ENCODE measurements at places on chromosomes 12 and 14.
A peak's percentile ranks its signal among the peaks of the same experiment; 100 is the strongest.

DNA sequence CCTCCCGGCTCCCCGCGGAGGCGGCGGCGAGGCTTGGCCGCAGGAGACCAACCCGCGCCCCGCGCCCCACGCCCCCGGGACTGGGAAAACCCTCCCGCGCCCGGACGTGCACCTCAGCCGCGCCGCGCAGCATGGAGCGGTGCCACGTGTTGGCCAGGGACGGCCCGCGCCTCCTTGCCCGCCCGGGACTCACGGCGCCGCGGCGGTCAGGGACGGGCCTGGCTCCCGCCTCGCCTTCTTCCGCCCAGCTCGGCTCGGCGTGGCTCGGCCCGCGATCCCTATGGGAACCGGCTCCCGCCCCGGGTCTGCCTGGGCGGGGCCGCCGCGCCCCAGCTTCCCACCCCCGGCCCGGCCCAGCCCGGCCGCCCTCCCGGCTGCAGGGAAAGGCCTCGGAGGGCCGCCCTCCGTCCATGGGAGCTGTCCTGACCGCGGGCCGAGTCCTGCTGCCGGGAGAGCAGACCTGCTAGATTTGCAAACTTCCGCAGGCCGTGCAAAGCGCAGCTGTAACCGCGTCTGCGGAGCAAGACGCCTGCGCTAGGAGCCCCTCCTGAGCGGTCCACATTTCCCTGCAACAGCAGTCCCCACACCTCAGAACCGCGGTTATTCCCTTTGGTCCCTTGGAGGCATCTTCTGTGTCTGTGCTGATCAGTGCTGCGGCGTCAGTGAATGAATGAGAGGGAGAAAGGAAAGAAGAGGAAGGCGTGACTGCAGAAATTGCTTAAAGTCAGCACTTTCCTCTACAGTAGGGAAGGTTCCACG, at the start of gene CDKL1:
CDKL1 (minus strand) TSS at position 251 of the 759 bp plus-strand sequence. CDS start 1,013 bp downstream, outside the sequence.
- peak; percentile 49 for DNase-seq

DNA sequence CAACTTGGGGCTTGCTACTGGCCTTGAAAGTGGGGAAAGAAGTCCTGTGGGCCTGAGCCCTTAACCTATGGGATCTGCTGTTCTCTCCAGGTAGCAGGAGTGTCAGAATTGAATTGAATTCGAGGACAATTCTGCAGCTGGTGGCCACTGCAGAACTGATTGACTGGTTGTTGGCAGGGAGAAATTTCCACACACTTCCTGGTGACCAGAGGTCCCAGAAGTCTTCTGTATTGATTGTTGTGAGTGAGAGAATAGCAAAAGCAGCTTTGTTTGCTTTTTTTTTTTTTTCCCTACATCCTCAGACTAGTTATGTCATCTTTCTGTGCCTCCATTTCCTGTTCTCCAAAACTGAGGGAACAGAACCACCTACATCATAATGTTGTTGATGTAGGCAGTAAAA, 64.1 kb downstream of the PRICKLE1 start:
- peak; percentile 32 for DNase-seq

- no peak for DNase-seq
Observed at GRCh38 chr12:19910681-19911080, 457.7 kb upstream of the PDE3A start.

DNA sequence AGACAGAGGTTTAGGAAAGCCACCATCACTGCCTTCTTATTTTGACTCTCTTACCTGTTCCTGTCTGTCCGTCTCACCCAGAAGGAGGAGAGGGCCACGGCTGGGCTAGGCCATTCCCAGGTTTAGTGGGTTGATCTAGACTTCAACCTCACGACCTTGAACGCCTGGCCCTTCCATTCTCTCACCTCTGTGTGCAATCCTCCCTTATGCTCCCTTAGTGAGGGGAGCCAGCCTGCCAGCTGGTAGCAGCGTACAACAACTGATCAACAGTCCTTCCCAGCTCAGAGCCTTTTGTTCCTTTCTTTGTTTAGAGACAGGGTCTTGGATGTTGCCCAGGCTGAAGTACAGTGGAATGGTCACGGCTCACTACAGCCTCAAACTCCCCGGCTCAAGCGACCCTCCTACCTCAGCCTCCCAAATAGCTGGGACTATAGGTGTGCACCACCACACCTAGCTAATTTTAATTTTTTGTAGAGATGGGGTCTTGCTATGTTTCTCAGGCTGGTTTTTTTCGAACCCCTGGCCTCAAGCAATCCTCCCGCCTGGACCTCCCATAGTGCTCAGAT, 123.9 kb downstream of the ZNF664 start:
- DNase-seq = no peak

GRCh38 chr12:52452101-52452500, at the start of gene KRT6B:
Gene KRT6B (minus strand): TSS chr12:52452146. CDS start chr12:52452078, 68 bp downstream.
- no peak for DNase-seq

DNA sequence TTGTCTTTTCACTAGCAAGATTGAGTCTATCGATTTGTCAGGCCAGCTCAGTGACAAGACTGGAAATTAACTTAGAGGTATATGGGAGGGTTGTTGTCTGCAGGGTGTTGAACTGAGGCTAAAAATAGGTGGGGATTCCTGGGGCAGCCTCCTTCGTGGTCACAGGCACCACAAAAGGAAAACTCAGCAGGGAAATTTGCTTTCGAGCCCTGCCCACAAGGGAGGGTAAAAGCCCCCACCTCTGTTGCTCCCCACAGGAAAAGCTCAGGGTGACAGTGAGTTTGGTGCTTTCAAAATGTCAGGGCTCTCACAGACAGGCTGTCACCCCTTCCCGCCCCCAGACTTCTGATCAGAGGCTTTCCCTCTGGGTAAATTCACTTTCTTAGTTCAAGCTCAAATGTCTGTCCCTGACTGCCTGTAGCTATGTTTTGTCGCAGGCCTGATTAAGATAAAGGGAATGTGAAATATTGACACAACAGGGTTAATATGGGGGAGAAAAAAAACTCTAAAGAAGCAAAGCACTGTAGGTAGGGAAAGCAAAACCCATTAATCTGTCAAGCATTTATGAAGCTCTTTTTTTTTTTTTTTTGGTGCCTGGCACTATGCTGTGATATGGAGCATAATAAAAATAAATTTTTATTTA, 11.7 kb upstream of the NFKBIA start:
- peak; percentile 43 for DNase-seq

DNA sequence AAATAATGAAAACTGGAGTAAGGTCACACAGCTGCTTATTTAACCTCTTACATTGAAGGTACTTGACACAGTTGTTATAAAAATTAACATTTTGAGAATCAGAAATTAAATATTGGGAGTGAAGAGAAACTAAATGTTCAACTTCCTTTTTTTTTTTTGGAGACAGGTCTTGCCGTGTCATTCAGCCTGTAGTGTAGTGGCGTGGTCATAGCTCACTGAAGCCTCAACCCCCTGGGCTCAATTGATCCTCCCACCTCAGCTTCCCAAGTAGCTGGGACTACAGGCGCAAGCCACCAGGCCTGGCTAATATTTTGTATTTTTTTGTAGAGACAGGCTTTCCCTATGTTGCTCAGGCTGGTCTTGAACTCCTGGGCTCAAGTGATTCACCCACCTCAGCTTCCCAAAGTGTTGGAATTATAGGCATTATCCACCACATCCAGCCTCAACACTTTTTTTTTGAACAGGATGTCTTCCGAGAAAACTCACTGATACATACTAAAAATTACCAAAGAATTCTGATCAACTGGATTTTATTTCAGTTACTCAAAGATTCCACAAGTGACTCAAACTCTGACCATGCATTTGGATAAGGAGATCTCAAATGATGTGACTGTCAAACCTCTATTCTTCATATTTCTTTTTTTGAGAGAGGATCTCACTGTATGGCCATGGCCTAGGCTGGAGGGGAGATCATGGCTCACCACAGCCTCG, 35.4 kb downstream of the SGPP1 start:
- no peak for DNase-seq

DNA sequence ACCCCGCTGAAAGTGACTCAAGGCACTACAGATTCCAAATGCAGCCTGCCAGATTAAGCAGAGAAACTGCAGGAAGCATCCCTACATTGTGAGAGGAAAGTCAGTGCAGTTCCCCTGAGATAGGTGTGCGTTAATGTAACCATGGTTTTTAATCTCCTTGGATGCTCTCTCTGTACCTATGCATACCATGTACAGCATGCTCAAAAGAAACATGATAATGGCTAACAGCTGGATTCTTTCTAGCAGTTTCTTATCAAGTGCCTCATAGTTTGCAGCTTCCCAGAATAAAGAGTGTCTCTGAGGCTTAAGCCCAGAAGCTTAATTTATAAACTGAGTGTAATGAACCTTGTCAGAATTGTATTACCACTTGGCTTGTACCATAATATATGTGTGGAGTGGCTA, 17.1 kb upstream of the MDM1 start:
- DNase-seq = no peak
